ENCODE measurements at places on chromosomes 16 and 17. TPM values are rescaled to one million over a fixed set of nuclear protein-coding genes. Genes with fewer than 3 reads are reported as not detected.

The BORCS6 gene
- total RNA-seq, result 9.9 TPM

The NPIPB2 gene
- total RNA-seq, result 9.3 TPM

The TEX14 gene
- not detected for total RNA-seq

The SYCE1L gene
- 0.50 TPM for total RNA-seq

The TLCD1 gene
- total RNA-seq, result 7.1 TPM

The NACA2 gene
- not detected for total RNA-seq

The CTRB1 gene
- total RNA-seq, result not detected
